ENCODE measurements at places on chromosomes 7 and 10.

GRCh38 chr10:132532179-132532578 lies 5.4 kb upstream of the INPP5A start:
- no peak for DNase-seq

- no peak for DNase-seq
Measured at GRCh38 chr7:159127691-159128642, 16.7 kb downstream of the VIPR2 start.

GRCh38 chr7:55644567-55644966 lies 72.3 kb upstream of the VOPP1 start:
- DNase-seq, result no peak

GRCh38 chr7:10908600-10908999 lies 65.1 kb upstream of the PHF14 start:
- DNase-seq, result no peak

GRCh38 chr7:132654150-132654549 lies 77.9 kb upstream of the PLXNA4 start:
- DNase-seq, result no peak

DNA sequence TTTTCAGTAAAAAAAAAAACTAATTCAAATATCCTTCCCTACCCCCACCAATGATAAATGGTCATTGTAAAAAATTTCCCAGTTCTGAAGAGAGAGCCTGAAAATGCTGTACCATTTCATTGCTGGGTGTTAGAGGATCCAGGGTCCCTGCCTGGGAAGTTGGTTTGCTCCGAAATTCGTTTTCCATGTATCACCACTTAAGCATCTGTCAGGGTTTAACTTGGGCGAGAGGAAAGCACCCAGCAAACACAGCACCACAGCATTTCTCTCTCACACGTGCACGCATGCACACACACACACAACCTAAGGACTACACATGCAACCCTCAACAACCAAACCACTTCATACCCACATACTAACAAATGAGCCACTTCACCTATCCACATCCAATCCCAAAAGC lies 42.1 kb upstream of the EMX2 start:
- DNase-seq, result no peak

DNA sequence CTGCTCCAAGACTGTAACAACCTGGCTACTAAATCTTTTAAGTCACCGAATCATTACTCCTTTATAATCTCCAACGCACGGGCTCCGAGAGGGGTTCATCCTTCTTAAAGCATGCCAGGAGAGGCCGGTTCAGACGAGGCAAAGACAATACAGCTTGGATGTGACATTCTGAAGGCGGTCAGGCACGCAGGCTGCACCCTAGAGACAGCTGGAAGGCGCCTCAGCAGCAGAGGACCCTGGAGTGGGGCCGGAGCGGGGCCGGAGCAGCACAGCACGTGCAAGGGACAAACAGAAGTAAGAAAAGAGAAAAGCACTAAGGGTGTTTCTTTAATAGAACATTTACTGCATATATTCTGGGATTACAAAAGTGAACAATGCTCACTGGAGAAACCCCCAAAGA lies 97.8 kb upstream of the PPP2R2D start:
- DNase-seq, result no peak

GRCh38 chr10:26805567-26806245 lies 55.1 kb downstream of the ABI1 start:
- DNase-seq, result no peak

DNA sequence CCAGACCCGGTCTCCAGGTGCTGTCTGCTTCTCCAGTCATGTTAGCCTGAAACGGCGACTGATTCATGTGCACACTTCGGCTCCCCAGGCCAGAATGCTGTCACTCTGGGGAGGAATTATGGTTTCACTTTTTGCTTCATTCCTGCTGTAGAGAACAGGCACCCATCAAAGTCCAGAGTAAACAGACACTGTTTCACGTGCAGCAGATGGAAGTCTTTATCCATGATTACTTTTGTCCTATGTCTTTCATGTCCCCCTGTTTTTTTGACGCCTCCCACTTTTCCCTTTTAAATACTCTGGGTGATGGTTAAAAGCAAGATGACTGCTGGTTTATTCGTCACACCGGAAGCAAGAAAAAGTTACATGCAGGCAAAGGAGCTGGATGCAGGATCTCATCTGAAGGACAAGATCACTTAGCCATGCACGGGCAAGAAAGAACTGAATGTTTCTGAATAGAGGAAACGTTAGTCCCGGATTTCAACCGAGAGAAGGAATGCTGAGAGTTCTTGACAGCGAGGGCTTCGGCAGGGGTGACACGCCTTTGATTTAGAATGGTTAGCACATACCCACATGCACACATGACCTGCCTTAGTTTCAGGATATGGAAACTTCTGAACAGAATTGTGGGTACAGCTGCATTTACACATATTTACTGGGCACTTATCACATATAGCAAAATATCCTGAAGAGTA lies 250.0 kb upstream of the KLF6 start:
- DNase-seq, result no peak

DNA sequence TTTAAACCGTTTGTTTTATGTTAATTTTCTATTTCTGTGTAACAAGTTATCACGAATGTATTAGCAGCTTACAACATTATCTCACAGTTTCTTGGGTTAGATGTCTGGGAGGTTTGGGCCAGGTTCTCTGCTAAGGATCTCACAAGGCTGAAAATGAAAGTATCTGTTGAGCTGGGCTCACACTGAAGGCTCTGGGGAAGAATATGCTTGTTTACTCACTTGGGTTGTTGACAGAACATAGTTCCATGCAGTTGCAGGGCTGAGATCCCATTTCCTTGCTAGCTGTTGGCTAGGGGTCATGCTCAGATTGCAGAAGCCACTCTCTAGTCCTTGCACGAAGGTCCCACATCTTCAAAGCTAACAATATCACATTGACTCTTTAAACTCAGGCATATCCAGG lies 266.6 kb upstream of the GNAI1 start:
- no peak for DNase-seq

- no peak for DNase-seq
Measured at GRCh38 chr7:116683786-116684185, 11.8 kb downstream of the MET start.

DNA sequence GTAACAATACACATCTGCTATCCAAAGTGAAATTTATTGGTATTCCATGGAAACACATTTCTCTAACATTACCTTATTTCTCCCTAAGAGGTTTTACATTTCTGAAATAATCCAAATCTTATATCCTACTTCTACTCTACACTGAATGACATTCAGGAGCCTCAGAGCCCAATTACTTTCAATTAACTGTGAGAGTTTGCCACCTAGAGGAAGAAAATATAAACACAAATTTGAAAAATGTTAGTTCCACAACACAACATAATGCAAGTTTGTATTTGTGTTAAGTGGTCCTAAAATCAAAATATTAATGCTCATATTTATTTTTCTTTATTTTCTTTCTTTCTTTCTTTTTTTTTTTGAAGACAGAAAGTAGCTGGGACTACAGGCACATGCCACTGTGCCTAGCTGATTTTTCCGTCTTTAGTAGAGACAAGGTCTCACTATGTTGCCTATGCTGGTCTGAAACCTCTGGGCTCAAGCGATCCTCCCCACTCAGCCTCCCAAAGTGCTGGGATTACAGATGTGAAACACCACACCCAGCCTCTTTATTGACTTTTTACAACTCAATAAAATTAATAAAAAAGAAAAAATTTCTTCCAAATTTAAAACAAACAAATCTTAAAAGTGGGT lies 46.0 kb downstream of the ATAD1 start:
- no peak for DNase-seq

DNA sequence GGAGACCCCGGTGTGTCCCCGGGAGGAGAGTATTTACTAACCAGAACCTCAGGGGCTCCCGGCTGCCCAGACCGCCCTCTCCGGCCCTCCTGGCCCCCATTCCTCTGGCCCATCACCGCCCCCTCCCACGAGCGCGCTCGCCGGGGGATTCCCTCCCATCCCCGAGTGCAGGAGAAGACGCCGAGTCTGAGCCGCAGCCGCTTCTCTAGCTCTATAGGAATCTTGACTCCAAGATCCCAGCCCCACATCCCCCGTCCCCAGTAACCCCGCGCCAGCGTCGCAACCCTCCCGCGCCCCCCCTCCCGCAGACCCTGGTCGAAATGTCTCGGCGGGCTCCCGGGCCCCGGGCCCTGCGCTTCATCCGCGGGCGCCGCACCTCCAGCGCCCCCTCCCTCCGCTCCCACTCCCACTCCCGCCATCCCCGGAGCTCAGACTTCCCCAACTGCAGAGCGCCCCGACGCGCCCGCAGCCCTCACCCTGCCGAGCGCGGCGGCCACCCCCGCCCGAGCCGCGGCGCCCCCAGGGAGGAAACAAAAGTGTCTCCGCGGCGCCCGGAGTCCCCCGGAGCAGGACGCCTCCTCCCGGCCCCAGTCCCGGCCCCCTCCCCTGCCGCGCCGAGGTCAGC lies 541 bp downstream of the ELMO1 start:
- no peak for DNase-seq

DNA sequence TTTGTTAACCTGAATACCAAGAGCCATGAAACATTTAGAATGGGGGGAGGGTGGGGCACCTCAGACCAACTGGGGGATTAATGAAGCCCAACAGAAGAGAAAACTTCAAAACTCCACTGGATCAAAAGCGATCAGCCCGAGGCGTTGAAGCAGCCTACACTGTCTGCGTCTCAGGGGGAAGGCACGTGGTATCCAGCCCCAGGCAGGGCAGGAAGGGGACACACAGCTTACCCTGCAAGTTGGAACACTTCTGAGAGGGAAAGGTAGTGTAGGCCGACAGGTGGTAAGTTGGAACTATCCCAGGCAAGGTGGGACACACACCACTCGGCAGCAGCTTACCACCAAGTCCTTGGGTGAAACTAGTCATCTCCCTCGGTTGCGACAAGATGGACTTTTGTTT lies 102.9 kb downstream of the TAX1BP1 start:
- no peak for DNase-seq

- DNase-seq, result no peak
Measured at GRCh38 chr10:53536322-53536721, 763.7 kb upstream of the MBL2 start.

DNA sequence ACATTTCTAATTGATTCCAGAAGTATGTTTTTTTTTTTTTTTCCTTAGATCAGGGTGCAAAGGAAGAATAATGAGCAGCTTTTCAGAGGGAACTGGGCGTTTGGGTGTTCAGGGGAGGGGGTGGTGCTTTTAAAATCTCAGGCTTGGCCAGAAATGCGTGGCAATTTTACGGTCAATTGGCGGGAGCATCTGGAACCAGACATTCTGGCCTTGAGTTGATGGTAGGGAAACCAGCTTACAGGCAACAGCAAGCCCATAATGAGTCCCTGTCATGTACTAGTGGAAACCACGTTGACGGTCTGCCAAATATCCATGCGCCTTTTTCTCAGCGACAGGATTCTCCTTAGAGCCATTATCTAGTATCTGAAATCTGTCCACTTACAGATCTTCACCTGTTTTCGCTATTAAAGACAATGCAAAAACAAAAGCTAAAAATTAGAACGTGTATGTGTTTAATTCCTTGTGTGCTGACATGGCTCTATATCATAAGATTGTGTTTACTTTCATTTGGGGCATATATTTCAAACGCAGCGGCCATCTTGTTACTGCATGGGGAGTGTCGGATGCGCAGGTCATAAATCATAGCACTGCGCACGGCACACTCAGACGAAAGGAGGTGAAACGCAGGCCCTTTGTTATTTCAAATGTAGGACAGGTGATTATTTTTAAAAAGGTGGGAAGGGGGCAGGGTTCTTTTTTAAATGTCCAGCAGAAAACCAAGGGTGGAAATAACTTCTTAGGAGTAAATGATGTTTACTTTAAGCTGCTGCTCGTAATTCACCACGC lies 209.2 kb downstream of the AGMO start:
- DNase-seq, result no peak

- no peak for DNase-seq
Measured at GRCh38 chr10:28566458-28567015, 33.6 kb downstream of the WAC start.

GRCh38 chr7:148304456-148304855 lies 286.1 kb upstream of the C7orf33 start:
- no peak for DNase-seq

GRCh38 chr10:85598646-85599045 lies 767.9 kb downstream of the GRID1 start:
- DNase-seq, result no peak

DNA sequence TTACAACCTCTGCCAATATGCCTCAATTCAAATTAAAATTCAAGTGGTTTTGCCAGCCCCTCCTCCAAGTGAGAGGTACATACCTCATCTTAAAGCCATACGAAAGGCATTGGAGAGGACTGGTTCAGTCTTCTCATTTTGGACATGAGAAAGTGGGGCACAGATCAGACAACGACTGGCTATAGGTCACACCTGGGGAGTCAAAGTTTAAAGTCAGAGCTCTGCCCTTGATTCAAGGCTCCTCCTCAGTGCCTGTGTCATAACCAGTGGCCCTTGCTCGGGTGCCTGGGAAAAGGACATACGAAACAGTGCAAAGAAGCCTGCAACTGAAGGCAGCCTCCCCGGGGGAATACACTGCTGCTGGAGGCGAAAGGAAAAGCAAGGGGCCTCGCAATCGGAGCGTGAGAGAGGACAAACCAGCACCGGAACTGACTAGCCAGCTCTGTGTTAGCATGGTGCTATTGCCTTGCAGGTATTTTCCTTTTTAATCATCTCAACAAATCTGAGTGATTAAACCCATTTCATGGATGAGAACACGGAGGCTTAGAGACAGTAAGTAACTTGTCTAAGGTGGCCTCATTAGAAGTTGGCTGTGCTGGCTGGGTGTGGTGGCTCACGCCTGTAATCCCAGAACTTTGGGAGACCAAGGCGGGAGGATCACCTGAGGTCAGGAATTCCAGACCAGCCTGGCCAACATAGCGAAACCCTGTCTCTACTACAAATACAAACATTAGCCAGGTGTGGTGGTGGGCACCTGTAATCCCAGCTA lies 1.1 kb upstream of the MTPAP start:
- no peak for DNase-seq

GRCh38 chr7:99768471-99768870 lies 15.5 kb downstream of the CYP3A4 start:
- no peak for DNase-seq

DNA sequence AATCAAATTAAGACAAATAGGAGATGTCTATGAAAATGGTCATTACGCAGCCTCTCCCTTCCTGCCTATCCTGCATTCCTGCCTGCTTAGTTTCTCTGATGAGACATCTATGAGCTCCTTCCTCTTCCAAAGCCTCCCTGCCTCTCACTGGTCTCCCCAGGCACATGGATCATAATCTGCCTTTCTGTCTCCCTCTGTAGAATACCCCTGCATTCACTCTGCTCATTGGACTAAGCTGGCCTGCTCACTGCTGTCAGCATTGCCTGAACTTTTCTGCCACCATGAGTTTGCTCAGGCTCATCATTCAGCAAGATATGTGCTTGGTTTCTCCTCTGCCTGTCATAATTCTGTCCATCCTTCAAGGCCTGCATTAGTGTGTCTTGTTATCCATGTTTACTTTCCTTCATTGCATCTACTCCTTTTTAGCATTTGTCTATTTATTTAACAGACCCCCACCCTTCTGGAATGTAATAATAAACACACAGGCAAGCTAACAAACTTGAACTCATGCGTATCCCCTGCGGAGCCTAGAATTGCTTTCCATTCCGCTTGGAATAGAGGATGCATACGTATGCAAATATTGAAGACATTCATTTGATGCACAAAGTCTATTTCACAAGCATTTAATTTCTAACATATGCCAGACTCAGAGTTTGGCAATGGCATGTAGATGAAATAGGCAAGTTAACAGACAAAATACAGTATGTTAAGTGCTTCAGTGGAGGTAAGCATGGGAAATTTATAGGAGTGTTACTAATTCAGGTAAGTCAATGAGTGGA lies 88.3 kb downstream of the PTPRZ1 start:
- peak; percentile 50 for DNase-seq

- DNase-seq, result peak; percentile 13
Measured at GRCh38 chr7:152436111-152436930, 518 bp upstream of the KMT2C start.

Data from NCI-H1436 treated with DMSO at 0.1 percent for 48 hours (cell line).